Tibial nerve (tissue), 4 donors: ENCODE measurements at places on chromosomes 16 and 17.
A peak's percentile ranks its signal among the peaks of the same experiment; 100 is the strongest.

GRCh38 chr17:39640591-39641031 is 3.7 kb downstream of the STARD3 start:
- DNase-seq: no peak

DNA sequence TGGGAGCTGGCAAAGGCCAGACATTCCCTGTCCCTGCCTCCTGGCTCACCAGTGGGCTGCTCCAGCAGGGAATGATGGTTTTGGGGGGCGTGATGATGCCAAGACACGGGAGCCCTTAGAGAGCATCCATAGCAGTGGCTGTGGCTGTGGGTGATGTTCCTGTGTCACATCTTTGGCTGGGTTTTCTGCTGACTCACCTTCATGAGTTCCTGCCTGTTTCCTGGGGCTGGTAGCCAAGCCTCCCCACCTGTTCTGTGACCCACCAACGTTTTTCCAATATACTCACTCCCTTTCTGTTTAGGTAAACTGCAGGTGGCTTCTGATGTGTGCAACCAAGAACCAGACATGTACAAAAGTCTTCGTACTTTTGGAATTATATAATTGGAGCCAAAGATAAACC is 16.5 kb upstream of the NF1 start:
- no peak for DNase-seq

DNA sequence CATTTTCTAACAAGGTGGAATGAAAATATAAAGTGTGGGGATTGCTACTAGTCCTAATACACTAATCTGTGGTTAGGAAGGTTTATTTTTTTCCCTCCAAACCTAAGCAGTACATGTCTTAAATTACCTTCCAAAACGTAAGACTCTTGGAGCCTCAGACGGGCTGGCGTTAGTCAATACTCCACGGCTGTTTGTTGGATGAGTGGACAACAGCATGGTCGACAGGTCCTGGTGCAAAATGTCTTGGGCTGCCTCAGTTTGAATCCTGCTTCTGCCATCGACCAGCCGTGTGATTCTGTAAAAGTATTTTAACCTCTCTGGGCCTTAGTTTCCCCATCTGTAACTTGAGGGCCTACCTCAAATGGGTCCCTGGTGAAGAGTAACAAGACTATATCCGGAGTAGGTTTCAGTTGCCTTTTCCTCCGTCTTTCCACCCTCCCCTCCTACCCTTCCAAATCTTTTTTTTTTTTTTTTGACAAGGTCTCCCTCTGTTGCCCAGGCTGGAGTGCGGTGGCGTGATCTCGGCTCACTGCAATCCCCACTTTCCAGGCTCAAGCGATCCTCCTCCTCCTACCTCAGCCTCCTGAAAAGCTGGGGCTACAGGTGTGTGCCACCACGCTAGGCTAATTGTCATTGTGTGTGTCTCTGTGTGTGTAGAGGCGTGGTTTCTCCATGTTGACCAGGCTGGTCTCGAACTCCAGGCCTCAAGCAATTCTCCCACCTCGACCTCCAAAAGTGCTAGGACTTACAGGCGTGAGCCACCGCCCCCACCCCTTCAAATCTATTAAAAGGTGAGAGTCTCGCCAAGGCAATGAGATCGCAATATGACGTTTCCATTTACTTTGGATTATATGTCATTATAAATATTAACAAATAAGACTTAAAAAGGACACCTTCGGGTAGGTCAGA is 5.8 kb downstream of the SCGB1C2 start:
- peak; percentile 3 for DNase-seq

DNA sequence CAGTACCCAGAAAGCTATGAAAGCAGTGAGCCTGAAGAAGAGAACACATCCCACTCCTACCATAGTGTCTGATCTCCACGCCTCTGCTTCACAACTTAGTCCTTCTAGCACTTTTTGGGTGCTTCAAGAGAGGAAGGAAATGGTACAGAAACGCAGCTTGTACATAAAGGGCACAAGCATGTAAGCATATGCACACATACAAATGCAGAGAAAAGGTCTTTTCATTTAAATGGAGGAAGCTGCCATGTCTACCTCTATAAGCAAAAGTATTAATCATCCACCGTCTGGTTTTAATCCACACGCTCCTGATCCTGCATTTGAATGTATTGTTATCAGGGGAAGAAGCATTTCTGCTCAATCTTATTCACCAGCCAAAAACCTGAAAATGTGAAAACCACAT is 100.7 kb downstream of the HIC1 start:
- no peak for DNase-seq

DNA sequence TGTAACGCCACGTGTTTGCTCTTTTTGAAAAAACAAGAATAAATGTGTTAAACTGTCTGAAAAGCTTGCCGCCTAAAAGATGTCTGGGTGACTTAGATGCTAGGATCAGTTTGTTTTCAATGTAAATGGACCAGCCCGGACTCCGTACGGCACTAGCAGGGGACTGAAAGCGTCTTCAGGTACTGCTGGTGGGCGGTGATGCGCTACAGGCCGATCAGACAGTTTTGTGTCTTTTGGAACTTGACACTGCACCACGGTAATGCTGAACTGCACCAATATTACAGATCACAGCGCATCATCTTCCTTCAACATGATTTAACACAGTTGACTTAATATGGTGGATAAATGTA is 727 bp upstream of the MBTPS1 start:
- no peak for DNase-seq

DNA sequence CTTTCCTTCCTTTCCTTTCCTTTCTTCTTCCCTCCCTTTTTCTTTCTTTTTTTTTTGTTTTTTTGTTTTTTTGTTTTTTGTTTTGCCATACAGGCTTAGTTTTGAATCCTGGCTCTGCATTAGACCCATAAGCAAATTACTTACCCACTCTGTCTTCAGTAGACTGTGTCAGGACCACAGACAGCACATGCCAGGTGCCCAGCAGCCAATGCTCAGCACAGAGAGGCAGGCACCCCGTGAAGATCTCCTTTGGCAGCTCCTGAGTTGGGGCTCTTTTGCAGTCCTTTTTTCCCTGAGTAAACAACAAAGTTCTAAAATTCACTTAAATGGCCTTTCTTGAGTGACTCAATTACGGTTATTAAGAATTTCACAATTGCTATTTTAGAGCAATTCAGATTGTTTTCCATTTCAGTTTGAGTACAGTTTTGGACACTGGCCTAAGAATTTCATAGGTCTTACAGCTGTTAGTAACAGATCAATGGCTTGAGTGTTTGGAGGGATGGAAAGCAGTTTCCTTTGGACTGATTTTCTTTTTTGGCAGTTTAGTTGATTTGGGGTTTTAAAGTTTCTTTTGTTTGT is 26.2 kb upstream of the SLC5A11 start:
- DNase-seq: no peak

DNA sequence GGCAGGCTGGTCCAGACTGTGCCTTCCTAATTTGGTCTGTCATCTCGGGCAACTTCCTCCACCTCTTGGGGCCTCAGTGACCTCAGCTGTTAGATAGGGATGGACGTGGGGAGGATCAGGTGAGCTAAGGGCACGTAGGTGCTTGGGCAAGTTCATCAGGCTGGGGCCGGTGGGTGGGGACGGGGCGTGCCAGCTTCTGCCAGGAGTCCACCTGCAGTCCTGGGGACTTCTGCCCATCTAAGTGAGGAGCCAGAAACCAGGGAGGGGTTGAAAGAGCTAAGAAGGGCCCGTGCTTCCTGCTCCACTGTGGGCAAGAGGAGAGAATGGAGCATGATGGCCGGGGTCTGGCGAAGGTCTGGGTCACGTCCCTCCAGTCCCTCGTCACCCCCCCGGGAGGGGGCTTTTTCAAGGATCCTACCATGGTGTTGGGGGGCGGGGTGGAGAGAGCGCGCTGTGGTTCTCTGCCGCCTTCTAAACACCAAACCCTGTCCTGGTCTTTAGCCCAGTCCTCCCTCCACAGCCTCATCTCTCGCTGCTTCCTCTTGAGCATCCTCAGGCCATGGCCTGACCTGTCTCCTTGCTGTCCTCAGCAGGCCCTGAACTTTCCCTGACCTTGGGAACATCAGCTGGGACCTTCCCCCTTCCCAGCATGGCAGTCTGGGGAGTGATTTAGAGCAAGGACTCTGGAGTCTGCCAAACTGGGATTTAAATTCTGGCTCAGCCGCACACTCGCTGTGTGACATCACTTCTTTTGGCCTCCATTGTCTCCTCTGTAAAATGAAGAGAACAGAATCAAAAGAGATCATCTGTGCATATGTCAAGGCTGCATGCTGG is 21.6 kb downstream of the SPNS2 start:
- no peak for DNase-seq

- DNase-seq: peak; percentile 61
Observed at GRCh38 chr17:75764711-75765421, at the start of gene GALK1. Gene GALK1, minus strand, starts transcription at chr17:75765192. Its CDS starts 56 bp downstream, at chr17:75765136.
